ENCODE measurements at places on chromosomes 1 and 21.
A peak's percentile ranks its signal among the peaks of the same experiment; 100 is the strongest.

DNA sequence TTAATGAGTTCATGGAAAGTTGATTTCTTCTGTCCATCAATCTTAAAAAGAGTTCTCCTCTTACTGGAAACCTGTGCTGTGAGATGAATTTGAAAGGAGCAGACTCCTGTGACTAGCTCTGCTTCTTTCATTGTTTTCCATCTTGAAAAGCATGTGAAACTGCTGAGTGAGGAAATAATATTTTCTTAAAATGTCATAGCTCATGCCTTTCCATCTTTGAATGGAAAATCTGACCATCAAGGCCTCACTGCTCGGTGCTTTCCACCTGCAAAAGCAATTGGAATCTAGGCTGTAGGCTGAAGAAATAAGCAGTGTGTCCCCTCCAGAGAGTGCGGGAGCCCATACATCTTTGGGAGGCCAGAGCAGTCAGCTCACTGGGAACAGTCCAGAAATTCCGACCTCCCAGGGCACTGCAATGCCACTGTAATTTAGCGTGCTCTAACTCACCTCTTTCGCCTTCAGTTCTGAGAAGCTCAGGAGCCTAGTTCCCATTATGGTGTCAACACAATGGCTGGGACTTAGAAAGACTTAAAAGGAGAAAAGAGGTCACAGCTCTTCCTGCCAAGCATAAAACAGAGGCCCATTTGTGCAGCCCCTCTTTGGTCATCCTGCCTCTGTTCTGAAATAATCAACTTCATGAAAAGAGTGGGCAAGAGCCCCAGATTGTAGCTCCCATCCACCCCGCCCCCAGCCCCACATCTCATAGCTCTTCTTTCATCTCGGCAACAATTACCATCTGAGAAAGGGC is 50.4 kb upstream of the F3 start:
- no peak for DNase-seq

DNA sequence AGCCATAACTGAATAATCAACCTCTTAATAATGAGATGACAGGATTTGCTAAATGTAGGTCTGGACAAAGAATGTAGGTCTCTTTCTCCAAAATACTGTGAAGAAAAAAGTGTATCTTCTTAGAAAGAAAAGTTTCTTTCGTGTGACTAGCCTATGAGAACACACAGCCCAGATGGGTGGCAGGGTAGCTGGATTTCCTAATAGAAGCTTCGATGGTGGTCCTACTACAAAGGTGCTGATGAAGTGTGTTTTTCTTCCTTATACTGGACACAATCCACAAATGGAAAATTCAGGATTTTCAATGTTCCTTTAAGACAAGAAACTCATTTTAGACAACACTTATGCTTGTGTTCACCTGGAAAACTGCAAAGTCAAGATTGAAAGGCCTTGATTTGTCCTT is 90.2 kb upstream of the ZNHIT6 start:
- no peak for DNase-seq

DNA sequence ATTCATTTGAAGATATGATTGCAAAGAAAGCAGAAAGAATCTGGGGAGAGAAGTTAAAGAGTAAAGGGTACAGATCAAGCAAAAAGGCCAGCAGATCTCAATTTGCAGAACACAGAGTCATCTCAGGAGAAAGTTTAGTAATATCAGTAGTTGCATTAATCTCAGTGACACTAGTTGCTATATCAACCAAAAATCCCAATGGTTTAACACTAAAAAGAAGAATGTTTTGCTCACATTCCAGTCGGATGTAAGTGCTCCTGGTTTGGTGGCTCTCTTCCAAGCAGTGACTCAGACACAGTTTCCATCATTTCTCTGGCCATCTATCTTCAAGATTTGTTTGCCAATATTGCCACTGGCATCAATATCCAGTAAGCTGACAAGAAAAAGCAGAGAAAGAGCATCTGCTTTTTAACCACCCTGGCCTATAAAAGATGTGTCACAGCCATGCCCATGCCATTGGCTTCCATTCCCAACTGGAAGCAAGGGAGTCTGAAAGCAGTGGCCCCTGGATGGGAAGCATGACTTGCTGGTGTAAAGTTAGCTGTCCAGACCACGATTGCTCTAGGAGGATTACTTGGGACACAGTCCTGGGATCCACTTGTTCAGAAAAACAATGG is 45.5 kb upstream of the AIM2 start:
- no peak for DNase-seq

- peak; percentile 30 for DNase-seq
Observed at GRCh38 chr21:22791986-22792560, 1793.9 kb downstream of the NCAM2 start.

DNA sequence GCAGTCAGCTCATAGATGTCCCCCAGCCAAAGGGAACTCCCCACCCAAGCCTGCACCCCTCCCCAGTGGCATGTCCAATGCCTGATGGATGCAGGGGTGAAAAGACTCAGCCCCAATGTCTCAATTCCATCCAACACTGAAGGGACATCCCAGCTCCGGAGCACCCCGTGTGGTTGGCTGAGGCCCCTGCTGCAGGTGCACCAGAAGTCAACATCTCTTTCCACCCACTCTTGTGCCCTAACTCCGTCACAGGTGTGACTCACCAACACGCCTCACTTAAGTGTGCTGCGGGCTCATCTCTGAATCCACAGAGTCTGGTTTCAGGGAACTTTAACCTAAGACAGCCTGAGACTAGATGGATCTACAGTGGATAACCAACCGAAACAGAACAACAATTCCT is 40.9 kb upstream of the ZBTB18 start:
- DNase-seq, result peak; percentile 80

DNA sequence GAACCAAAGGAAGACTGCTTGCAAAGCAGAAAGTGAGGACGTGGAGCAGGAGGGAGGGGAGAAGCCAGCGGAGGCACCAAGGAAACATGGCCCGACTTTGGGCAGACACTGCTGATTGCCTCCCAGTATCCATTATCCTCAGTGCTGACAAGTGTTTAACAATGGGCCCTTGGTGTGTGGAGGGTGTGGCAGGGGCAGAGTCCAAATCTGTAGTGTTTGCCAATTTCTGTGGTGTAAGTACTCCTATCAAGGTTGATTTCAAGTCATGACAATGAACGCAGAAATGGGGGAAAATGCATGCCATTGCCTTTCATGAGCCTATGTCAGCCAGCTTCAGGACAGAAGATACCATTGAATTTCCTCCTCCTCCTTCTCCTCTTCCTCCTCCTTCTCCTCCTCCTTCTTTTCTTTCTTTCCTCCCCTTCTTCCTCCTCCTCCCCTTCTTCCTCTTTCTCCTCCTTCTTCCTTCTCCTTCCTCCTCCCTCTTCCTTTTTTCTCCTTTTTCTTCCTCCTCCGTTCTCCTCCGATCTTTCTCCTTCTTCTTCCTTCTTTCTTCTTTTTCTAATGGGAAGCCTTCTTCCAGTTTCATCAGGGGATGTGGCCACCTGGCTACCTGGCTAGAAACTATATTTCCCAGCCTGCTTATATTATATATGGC is 10.3 kb upstream of the PHC2 start:
- DNase-seq, result no peak

GRCh38 chr1:231665726-231666125 is 39.1 kb downstream of the DISC1 start:
- no peak for DNase-seq

DNA sequence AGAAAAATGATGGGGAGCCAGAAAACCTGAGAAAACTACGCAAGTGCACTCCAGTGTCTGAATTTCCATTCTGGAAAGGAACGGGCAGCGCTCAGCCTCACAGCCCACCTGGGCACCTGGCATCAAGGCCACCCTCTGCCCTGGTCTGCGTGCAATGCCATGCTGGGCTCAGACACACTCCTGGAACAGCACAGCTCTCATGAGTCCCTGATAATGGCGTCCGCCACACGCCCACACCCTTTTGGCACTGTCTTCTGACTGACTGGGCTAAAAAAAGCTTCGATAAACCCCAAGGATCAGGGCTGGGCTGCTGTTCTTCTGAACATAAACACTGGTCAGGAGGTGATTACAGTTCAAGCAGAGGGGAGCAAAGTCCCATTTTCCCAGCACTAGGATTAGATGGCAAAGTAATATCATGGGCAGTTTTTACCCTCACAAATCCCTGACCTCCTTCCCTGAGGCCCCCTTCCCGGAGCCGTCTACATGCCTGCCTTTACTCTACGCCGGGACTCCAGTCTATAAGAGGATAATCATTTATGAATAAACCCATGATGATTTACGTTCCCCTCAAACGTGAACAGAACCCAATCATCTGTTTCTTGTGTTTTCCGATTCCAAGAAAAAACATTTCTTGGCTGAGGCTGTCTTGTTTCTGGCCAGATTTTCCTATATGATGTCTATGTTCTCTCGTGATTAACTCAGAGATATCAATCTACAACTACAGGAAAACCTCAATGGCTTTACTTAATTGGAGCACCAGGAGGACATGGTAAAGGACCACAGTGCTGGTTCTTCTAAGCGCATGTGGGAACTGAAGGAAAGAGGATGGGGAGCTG is 22.6 kb downstream of the RCAN1 start:
- no peak for DNase-seq

GRCh38 chr21:46119637-46120271 is 21.8 kb downstream of the COL6A2 start:
- no peak for DNase-seq

GRCh38 chr1:206705191-206705590 is 20.5 kb downstream of the MAPKAPK2 start:
- no peak for DNase-seq

GRCh38 chr1:243434594-243434993 is 178.8 kb downstream of the SDCCAG8 start:
- no peak for DNase-seq

GRCh38 chr1:118144684-118145083 is 40.3 kb downstream of the SPAG17 start:
- no peak for DNase-seq

GRCh38 chr1:110765640-110766335 is 91.0 kb upstream of the KCNA3 start:
- DNase-seq, result peak; percentile 72

DNA sequence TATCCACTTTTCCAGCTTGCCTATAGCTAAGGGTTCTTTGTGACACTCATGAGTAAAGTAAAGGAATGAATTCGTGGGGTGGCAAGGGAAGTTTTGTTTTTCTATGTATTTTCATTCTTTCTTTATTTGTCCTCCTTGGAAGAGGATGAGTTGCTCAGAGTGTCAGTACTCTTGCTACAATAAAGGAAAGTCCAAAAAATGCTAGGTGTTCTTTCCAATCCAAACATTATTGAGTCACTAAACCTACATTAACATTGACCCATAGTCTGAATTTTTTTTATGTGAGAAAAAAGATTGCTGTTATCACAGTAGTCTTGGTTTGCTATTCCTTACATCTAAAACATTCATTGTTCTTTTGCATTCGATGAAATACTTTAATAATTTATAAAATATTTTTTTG is 959.9 kb upstream of the ADGRL4 start:
- no peak for DNase-seq

DNA sequence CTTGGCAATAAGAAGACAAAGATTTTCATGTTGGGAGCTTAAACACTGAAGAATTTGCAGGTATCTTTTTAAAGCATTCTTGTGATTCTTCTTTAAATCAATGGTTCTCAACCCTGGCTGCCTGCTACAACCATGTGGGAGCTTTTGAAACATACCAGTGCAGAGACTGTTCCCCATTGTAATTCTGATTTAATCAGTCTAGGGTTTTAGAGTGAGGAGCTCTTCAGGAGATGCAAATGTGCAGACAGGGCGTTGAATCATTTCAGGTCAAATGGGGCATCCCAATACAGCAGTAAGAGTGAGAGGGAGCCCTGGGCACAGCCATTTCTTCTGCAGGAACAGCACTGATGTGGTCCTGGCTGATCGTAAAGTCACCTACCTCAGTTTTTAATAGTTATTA is 24.3 kb downstream of the KCNJ6 start:
- no peak for DNase-seq

- no peak for DNase-seq
Observed at GRCh38 chr1:210437111-210437510, 108.4 kb downstream of the HHAT start.

DNA sequence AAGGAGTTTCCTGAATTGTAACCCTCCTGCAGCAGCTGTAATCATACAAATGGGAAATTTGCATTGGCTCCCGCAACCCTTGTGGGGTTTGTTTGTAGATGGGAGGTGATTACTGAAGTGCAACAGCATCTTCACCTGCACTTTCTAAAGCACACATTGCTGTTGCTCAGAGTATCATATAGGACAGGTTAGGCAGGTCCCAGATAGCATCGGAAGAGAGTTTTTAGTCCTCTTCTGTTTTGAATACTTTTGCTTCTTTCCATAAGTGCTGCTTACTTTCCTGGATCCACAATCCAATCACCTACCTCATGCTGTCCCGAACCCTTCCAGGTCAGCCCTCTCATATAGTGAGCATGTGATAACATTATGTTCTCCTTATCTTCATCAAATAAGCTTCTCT is 300.4 kb downstream of the PTPRC start:
- no peak for DNase-seq

GRCh38 chr1:201636097-201636496 is 97.2 kb downstream of the NAV1 start:
- DNase-seq, result no peak

- DNase-seq, result no peak
Observed at GRCh38 chr1:20028125-20028524, 41.9 kb upstream of the PLA2G5 start.

GRCh38 chr1:23736437-23737134 is 6.7 kb upstream of the ELOA start:
- DNase-seq, result peak; percentile 71

DNA sequence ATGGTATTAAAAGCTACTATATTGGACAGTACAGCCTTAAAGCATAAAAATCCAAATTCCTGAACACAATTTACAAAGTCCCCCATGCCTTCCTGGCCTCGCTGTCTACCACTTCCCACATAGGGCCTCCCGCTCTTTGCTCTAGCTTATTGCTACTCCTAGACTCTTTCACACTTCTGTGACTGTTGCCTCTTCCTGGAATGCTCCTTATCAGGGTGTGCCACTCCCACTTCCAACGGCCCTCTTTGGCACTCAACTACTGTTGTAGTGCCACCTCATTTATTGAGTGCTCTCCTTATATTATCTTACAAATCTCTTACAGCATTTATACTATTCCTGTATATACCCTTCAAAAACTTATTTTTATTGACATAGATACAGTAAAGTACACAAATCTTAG is 4.8 kb downstream of the SARS1 start:
- DNase-seq, result no peak

DNA sequence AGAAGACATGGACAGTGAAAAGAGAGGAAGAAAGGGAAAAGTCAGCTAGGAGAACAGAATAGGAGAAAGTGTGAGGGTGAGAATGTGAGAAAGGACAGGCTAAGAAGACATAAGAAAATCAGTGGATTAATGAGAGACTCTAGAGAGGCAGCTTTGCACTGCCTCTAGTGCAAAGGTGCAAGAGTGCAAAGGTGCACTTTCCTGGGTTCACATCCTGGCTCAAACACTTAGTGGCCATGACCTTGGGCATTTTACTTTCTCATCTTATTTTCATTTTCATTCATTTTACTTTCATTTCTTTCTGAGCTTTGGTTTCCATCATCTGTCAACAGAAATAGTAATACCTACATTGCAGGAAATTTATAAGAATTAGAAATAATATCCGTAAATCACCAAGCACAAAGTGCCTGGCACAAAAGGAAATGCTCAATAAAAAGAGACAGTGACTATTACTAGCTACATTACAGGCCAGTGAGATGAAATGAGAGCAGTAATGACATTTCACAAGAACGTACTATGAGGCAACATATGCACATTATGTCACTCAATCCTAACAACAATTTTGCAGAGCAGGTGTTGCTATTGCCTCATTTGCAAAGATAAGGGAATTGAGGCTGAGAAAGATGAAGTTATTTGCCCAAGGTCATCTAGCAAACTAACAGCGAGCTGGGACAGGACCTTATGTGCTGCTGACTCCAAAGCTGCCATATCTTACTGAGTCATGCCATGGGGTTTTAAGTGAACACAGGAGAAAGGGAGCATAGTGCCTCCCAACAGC is 107.0 kb upstream of the TLR5 start:
- DNase-seq, result no peak

All from activated CD4-positive, alpha-beta T cell treated with anti-CD3 and anti-CD28 coated beads for 36 hours (primary cell).